Esophagus squamous epithelium (tissue), 5 donors: ENCODE measurements at places on chromosomes 12 and 14. TPM values are rescaled to one million over a fixed set of nuclear protein-coding genes. Genes with fewer than 3 reads are reported as not detected.

DNA sequence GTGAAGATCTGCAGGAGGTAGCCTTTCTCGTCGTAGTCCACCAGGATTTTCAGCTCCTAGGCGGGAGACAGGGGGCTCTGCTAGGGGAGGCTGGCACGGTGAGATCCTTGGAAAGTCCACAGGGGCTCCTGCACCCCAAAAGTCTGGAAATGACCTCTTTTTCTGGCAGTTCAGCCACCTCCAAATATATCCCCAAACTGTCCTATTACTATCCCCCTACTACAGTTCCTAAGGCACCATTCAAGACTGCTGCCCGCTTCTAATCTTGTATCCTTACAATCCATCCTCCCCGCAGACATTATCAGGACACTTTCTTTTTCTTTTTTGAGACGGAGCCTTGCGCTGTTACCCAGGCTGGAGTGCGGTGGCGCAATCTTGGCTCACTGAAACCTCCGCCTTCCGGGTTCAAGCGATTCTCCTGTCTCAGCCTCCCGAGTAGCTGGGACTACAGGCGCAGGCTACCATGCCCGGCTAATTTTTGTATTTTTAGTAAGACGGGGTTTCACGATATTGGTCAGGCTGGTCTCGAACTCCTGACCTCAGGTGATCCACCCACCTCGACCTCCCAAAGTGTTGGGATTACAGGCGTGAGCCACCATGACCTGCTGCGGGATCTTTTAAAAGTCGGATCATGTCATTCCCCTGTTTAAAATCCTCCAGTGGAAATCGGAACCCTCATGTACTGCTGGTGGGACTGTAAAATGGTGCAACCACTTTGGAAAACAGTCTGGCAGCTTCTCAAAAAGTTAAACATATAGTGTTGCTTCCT lies 18.5 kb downstream of the HPD start:
- peak overlapping the region; percentile 60 for H3K4me3 ChIP-seq
- no peaks in the 10 kb centered on the region for H3K36me3 ChIP-seq
- H3K4me1 ChIP-seq = peaks cover 16% of the 10 kb centered on the region

GRCh38 chr12:90908465-90908864 lies 46.5 kb downstream of the CCER1 start:
- H3K4me3 ChIP-seq = no peak overlapping the region
- no peaks in the 10 kb centered on the region for H3K4me1 ChIP-seq
- no peaks in the 10 kb centered on the region for H3K36me3 ChIP-seq

DNA sequence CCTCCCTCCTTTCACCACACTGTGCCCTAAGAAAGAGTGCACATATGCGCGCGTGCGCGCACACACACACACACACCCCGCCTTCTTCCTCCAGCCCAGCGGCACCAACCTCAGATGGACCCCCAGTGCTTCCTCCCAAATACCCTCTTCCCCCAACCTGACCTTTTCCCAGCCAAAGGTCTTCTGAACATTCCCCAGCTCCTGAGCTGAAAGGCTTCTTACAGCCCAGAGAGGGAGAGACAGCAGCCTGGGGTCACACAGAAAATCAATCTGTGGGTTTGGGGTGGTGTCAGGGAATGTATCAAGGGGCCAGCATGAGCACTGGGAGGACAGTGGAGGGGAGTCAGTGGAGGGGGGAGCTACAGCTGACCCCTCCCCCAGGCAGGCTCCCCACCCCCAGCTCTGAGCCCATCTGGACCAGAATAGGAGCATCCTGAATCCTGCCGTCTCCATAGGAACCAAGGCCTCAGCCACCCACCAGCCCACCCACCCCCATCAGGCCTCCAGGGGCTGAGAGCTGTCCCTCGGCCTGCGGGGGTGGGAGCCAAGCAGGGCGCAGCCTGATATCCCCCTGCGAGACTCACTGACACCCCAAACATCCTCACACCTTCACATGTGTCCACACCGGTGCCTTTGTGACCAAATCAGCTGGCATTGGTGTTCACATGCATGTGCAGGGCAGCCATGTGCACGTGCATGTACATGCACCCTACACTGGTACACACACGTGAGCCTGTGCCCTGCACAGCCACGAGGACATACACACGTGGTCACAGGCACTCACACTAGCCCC lies 5.7 kb downstream of the RASAL1 start:
- no peaks in the 10 kb centered on the region for H3K4me1 ChIP-seq
- no peak for DNase-seq
- H3K27me3 ChIP-seq = no peaks in the 10 kb centered on the region
- no peak overlapping the region for H3K27ac ChIP-seq

- peak within 1 kb of the TSS; percentile 81 for H3K4me3 ChIP-seq
- peak within 1 kb of the TSS; percentile 94 for H3K27ac ChIP-seq
- H3K36me3 ChIP-seq = no peaks in the 10 kb centered on the region
- H3K4me1 ChIP-seq = no peaks in the 10 kb centered on the region
Observed at GRCh38 chr14:50667996-50668825, at the start of gene SAV1. SAV1 (minus strand) TSS chr14:50668306; CDS start chr14:50667967, 339 bp downstream.

GRCh38 chr14:103006991-103007520 lies 50.3 kb downstream of the CDC42BPB start:
- H3K4me1 ChIP-seq = no peaks in the 10 kb centered on the region
- no peak overlapping the region for H3K4me3 ChIP-seq
- H3K27me3 ChIP-seq = no peaks in the 10 kb centered on the region
- DNase-seq = no peak

GRCh38 chr12:69355363-69356028 lies 4.0 kb upstream of the YEATS4 start:
- no peaks in the 10 kb centered on the region for H3K36me3 ChIP-seq
- H3K27ac ChIP-seq = no peak overlapping the region
- H3K4me3 ChIP-seq = no peak overlapping the region
- H3K4me1 ChIP-seq = peaks cover 6% of the 10 kb centered on the region

- no peak overlapping the region for H3K4me3 ChIP-seq
- DNase-seq = no peak
- peaks cover 7% of the 10 kb centered on the region for H3K4me1 ChIP-seq
- H3K36me3 ChIP-seq = no peaks in the 10 kb centered on the region
- H3K27ac ChIP-seq = no peak overlapping the region
Observed at GRCh38 chr14:61655777-61656176, 39.5 kb upstream of the HIF1A start.

GRCh38 chr12:62075870-62076269 lies 184.3 kb upstream of the USP15 start:
- H3K27me3 ChIP-seq = no peaks in the 10 kb centered on the region
- no peaks in the 10 kb centered on the region for H3K4me1 ChIP-seq
- no peaks in the 10 kb centered on the region for H3K36me3 ChIP-seq
- H3K27ac ChIP-seq = no peak overlapping the region
- no peak for DNase-seq

- H3K4me3 ChIP-seq = no peak overlapping the region
- no peaks in the 10 kb centered on the region for H3K36me3 ChIP-seq
- no peak overlapping the region for H3K27ac ChIP-seq
- DNase-seq = no peak
- H3K27me3 ChIP-seq = peaks cover 37% of the 10 kb centered on the region
Observed at GRCh38 chr12:31120392-31121008, 46.8 kb downstream of the DDX11 start.

DNA sequence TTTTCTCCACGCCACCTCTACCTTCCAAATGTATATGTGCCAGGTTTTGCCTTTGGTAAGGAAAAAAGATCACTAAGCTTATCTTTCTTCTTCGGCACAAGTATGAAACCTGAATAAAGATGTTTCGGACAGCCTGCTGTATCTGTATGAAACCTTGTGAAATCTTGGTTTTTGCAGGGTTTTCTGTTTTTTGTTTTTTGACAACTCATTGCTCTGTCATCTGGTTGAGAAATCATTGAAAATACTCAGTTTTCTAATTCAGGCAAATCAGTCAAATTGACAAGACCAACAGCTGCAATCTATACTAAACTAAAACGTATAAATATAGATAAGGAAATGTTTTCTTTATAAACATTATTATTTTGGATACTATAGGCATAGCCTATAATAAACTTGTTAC lies 63.1 kb upstream of the FGD4 start:
- no peak overlapping the region for H3K27ac ChIP-seq
- H3K27me3 ChIP-seq = no peaks in the 10 kb centered on the region
- no peaks in the 10 kb centered on the region for H3K36me3 ChIP-seq
- DNase-seq = no peak
- no peaks in the 10 kb centered on the region for H3K4me1 ChIP-seq

GRCh38 chr12:31479516-31480210 lies 111.3 kb downstream of the DENND5B start:
- H3K4me3 ChIP-seq = no peak overlapping the region
- no peaks in the 10 kb centered on the region for H3K4me1 ChIP-seq
- no peaks in the 10 kb centered on the region for H3K27me3 ChIP-seq
- H3K36me3 ChIP-seq = no peaks in the 10 kb centered on the region

GRCh38 chr12:53036802-53037201 lies 13.1 kb upstream of the TNS2 start:
- no peak overlapping the region for H3K4me3 ChIP-seq
- H3K36me3 ChIP-seq = peaks cover 97% of the 10 kb centered on the region
- no peak for DNase-seq
- no peak overlapping the region for H3K27ac ChIP-seq

DNA sequence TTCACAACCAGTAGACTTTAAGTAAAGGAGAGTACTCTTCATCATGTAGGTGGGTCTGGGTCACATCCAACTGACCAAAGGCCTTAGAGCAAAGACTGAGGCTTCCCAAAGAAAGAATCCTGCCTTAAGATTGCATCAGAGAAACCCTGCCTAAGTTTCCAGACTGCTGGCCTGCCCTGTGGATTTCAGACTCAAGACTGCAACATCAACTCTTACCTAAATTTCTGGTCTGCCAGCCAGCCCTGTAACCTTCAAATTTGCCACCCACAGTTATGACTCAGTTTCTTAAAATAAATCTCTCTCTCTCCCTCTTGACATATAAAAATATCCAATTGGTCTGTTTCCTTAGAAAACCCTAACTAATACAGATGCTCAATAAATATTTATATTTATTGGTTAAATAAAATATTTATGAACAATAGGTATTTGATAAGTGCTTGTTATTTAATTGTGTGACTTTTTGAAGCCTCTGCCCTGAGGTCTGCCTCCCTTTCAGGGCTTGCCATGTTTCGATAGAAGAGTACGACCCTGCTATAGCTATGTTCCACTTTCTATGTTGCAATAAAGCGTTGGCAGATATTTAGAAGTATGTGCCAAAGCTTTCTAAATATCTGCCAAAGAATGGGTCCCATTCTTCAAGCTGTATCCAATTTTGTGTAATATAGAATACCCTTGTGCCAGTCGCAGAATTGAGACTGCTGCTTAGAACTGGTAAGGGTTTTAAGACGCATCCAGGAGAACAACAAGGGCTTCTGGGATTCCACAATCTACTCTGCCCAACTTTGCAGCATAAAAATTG lies 65.7 kb downstream of the TMEM30B start:
- no peaks in the 10 kb centered on the region for H3K36me3 ChIP-seq
- no peak overlapping the region for H3K27ac ChIP-seq

GRCh38 chr12:91662021-91662420 lies 479.4 kb upstream of the DCN start:
- H3K36me3 ChIP-seq = no peaks in the 10 kb centered on the region
- no peak overlapping the region for H3K4me3 ChIP-seq
- DNase-seq = no peak

- H3K4me3 ChIP-seq = no peak overlapping the region
- no peak for DNase-seq
- H3K27me3 ChIP-seq = no peaks in the 10 kb centered on the region
- no peak overlapping the region for H3K27ac ChIP-seq
Observed at GRCh38 chr12:30110498-30110897, 326.8 kb upstream of the TMTC1 start.

DNA sequence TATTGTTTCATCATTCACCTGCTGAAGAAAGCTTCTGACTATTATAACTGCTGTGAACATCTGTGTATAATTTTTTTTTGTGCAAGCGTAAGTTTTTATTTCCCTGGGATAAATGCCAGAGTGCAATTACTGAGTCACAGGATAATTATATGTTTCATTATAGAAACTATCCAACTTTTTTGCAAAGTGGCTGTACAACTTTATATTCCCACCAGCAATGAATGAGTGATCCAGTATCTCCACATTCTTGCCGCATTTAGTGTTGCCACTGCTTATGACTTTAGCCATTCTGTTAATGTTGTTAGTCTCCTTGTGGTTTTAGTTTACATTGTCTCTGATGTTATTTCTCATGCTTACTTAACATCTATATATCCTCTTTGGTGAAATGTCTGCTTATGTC lies 88.1 kb upstream of the CCDC175 start:
- no peaks in the 10 kb centered on the region for H3K36me3 ChIP-seq
- H3K27ac ChIP-seq = no peak overlapping the region
- no peak for DNase-seq
- no peaks in the 10 kb centered on the region for H3K27me3 ChIP-seq
- H3K4me1 ChIP-seq = no peaks in the 10 kb centered on the region

GRCh38 chr12:112170376-112170775 lies 45.0 kb downstream of the TRAFD1 start:
- no peak overlapping the region for H3K27ac ChIP-seq
- H3K4me1 ChIP-seq = no peaks in the 10 kb centered on the region
- DNase-seq = no peak
- H3K36me3 ChIP-seq = peaks cover 96% of the 10 kb centered on the region
- no peak overlapping the region for H3K4me3 ChIP-seq

DNA sequence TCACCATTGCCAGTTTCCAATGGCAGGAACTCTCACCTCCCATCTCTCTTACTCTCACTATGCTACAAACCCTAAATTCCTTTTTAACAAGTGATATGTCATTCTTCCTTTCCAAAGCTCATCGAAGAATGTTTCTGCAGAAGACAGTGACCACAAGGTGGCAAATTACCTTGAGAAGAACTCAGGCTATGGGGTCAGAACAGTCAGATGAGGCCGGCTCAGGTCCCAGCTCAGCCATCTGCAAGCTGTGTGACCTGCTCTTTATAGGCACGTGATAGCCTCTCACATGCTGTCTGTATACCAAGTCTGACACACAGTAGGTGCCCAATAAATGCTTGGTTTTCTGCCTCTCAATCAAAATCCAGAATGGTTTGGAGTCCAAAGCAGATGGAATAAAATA lies 80.7 kb downstream of the FOXN3 start:
- DNase-seq = no peak
- no peak overlapping the region for H3K27ac ChIP-seq
- no peak overlapping the region for H3K4me3 ChIP-seq
- H3K4me1 ChIP-seq = peaks cover 31% of the 10 kb centered on the region

DNA sequence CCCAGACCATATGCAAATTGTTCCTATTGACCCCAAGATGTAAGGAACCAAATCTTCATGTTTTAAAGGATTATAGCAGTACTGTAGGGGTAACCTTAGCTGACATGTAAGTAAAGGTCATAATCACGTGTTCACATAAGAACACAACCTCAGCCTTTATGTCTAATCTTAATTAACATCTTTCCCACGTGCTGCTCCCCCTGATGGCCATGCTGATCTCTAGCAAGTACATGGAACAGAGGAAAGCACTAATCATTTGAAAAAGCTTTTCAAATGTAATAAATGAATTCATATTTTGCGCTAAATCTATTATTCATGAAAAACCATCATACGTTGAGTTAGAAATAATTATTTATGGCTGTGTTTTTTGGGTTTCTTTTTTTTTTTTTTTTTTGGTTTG lies 30.5 kb upstream of the ITPR2 start:
- no peaks in the 10 kb centered on the region for H3K4me1 ChIP-seq
- H3K27me3 ChIP-seq = no peaks in the 10 kb centered on the region
- H3K27ac ChIP-seq = no peak overlapping the region
- DNase-seq = no peak
- H3K36me3 ChIP-seq = no peaks in the 10 kb centered on the region
- H3K4me3 ChIP-seq = no peak overlapping the region

Gene SOAT2
- total RNA-seq = not detected

Gene RPL10L
- not detected for total RNA-seq

Gene SLC35F4
- not detected for total RNA-seq

Gene CLEC1A
- 0.76 TPM for total RNA-seq

Gene BDKRB2
- 18.8 TPM for total RNA-seq

Gene ADAM21
- not detected for total RNA-seq
